ENCODE measurements at places on chromosomes 4 and X.

DNA sequence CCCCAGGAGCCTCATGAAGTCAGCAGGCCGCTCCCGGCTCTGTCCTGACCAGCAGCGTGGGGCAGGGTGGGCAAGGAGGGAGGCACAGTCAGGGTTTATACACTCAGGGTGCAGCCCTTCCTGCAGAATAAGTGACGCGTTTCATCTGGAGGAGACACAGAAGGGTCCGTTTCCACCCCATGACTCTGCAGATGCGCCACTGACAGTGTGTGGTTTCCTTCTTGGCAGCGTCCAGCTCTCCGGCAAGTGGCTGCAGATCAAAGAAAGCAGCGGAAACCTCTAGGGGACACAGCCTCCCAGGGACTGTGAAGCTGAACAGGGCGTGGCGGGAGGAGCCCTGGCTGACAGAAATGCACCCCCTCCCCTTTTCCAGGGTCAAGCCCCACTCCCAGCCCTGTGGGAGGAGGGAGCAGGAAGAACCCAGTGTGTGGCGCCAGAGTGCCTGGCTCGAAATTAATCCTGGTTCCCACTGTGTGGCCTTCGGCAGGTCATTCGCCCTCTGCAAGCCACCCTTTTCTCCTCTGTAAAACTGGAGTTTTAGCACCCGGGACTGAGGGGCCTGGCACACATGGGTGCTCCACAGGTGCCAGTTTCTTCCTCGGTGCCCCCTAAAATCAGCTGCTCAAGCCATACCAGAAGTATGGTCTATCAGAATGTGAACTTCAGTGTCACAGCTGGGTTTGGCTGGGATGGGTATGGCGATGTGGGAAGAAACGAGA is 17.3 kb upstream of the TBC1D14 start:
- peak; percentile 44 for DNase-seq

DNA sequence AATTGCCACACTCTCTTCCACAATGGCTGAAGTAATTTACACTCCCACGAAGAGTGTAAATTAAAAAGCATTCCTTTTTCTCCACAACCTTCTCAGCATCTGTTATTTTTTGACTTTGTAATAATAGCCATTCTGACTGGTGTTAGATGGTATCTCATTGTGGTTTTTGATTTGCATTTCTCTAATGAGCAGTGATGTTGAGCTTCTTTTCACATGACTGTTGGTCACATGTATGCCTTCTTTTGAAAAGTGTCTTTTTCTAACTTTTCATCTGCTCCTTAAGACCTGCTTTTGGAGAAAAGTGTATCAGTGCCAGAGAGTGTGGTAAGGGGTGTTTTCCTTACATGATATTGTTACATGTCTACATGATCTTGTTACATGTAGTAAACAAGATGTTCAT is 25.7 kb downstream of the GUCY1A1 start:
- DNase-seq = no peak

DNA sequence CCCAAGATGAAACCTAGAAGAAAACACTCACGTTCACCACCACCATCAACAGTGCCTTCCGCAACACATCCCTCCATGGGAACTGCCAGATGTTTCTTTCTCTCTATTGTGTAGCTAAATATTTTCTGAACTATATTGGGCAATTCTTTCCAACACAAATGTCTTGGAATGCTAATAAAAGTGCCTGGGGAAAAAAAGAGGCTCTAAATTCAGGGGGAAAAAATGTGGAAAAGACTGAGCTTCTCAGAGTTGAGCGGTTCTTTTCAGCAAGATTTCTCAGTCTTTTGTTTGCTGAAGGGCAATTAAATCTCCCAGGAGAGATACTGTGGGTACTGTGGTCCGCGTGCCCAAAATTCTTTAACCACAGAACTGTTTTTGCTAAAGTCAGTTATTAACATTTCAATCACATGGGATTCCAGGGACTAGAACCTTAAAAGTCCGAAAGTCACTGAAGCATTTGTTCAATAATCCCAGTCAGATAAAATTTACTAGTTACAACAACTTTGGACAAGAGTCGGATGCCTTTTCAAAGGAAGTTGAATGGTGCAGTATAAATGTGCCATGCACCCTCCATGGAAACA is 51.9 kb upstream of the DHRSX start:
- DNase-seq = no peak

DNA sequence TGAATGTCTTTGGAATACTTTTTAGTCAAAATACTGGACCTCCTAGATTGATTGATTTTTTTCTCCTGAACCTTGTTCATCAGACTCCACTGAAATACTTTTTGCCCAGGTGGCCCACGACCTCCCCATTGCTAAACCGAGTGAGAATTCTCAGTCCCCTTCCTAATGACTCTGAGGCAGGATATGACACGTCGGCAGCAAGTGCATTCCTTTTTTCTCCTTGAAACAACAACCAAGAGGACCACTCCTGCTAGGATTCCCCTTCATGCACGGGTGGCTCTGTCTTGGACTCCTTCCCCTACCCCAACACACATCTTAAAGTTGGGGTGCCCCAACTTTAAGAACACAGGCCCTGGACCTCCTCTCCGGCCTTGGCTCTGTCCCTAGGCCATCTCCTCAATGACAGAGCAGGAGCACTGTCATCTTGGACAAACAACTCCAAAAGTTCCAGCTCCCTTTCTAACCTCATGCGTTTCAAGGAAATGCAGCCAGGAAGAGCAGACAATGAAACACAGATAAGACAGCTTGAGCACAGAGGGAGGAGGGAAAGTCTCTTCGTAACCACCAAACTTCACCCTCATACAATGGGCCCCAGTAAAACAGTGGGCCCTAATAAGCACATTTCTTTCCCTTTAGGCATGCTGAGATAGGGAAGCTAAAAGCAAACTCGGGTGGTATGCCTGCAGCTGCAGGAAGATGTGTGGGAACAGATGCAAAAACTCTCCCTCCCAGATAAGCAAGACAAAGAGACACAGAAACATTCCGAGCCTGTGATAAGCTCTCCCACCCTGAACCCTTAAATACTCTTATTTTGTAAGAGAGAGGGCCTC is 33.9 kb downstream of the ZBTB49 start:
- DNase-seq = no peak

GRCh38 chrX:11367609-11368430 is 74.6 kb downstream of the AMELX start:
- no peak for DNase-seq

DNA sequence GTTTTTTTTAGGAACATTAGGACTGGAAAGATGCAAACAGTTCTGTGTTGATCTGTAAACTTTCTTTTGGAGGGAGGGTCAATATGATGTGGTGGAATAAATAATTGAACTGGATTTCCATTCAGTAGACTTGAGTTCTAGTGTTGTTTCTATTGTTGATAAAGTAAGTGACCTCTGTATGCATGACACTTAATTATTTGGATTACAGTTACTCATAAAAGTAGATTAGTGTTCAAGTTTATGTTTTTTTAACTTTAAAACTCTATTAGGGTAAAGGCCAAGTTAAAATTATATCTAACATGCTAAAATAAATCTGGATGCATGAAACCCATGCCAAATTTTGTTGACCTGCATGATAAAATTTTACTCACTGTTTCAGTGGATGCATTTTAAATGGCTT is 85.4 kb upstream of the NR3C2 start:
- DNase-seq = no peak

GRCh38 chrX:31590581-31591114 is 518.8 kb upstream of the FTHL17 start:
- no peak for DNase-seq

GRCh38 chr4:23368081-23368697 is 521.7 kb downstream of the PPARGC1A start:
- DNase-seq = no peak

DNA sequence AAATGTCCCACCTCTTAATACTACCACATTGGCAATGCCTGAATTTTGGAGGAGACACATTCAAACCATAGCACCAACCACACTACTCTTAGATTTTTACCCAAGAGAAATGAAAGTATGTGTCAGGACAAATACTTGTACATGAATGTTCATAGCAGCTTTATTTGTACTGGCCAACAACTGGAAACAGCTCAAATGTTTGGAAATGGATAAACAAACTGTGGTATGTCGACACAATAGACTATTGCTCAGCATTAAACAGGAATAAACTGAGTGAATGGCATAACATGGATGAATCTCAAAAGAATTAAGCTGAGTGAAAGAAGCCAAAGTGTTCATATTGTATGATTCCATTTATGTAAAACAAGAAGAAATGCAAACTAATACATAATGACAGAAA is 18.5 kb upstream of the EDA start:
- no peak for DNase-seq

DNA sequence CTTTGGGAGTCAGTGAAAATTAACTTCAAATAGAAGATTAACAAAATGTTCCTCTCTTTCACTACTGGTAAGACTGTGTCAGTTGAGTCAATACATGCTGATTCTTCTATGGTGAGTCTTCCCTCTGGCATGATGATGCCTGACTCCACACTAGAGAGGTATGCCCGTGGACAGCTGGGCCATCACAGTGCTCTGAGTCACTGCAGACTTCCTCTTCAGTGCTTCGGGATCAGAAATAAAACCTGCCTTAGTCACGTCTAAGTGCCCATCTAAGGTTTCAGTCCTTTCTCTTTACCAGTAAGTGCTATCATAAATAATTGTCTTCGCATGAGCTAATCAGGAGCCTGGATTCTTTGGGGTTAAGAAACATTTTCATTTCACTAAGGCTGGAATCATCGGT is 1.6 kb upstream of the ASB5 start:
- no peak for DNase-seq

DNA sequence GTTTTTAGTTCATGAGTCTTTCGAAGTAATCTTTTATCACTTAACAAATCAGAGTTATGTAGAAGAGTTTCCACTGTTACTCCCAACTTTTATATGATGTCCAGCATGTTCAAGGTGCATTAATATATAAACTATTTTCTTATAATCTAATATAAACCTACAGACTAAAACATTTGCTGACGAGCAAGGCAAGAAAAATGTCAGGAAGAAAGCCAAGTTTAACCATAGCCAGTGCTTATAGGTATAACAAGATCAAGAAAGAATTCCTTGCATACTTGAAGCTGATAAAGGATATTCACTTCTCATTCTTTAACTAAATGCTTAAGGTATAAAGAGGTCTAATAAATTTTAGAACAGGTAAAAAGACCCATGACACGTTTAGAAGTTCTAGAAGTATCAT is 167.7 kb downstream of the NPNT start:
- no peak for DNase-seq

DNA sequence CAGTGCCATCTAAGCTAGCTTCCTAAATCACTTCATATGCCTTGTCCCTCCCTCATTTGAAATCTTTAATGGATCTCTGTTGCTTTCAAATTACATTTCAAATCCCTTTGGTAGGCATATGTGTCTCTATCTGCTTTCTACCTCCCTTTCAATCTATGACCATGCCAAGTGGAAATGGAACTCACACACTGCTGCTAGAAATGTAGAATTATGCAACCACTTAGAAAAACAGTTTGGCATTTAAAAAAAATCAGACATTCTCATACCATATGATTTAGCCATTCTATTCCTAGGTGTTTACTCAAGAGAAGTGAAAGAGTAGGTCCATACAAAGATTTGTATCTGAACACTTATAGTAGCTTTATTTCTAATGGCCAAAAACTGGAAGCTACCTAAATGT is 413.5 kb upstream of the INTU start:
- no peak for DNase-seq

- DNase-seq = no peak
These were observed 14.0 kb downstream of the DIPK2B start for GRCh38 chrX:45186643-45187026.

DNA sequence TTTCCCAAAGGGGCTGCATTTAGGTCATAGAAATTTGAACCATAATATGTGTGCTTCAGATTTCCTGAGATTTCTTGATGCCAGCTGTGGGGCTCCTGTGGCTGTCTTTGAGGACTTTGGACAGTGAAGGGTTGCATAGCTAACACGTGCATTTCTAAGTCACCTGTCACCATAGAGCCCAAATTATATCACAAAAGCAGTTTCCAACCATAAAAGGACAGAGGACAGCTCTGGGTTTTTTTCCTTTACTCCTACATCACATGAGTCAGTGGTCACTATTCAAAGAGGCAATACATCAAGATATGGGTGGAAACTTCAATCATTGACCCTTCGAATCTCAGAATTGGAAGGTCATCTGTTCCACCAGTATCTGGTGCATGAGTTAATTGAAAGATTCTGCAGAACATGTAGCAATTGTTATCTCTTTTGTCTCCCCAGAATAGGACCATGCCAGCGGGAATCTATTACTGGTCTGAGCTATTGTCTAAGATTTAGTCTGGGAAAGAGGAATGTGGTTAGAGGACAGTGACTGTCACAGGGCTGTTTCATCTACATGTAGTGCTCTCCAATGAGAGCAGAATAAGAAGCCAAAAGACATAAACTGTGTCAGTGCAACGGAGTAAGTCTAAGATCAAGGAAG is 133.5 kb downstream of the AASDH start:
- no peak for DNase-seq

DNA sequence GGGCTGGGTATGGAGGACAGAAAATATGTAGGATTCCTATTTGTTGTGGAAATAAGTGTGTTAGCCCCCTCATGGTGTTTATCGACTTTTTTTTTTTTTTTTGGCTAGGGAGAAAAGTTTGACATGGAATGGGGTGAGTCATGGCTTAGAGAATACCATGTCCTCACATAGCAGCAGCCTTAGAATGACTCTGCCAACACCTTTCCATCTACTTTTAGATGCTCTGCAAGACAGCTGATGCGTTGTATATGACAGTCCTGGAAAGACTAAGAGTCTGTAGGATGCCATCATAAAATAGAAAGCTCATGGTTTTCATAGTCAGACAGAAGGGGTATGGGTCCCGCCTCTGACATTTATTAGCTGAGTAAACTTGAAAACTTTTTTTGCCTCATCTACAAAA is 37.7 kb downstream of the MTTP start:
- no peak for DNase-seq

- DNase-seq = no peak
These were observed 189.6 kb downstream of the GPAT3 start for GRCh38 chr4:83725336-83726085.

GRCh38 chr4:29559286-29559685 is 1160.9 kb upstream of the PCDH7 start:
- DNase-seq = no peak

DNA sequence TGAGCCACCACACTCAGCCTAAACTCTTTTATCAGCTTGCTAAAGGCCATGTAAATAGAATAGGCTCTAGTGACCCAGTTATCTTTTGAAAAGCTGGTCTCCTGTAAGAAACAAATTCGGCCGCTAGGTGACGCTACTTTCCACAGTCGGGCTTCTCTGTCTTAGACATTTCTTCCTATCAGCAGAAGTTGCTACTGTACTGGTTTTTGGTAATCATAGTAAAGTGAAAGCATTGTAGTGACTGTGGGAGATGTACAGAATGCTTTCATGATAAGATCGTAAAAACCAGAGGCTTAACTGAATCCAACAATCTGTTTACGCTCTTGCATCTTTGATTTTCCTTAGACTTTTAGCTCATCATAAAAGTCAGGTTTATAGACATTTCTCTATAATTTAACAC is 82.6 kb downstream of the GK start:
- peak; percentile 61 for DNase-seq
